CD4-positive, alpha-beta T cell treated with Interleukin-15 for 4 hours (primary cell): ENCODE measurements at places on chromosomes 3 and 15.

DNA sequence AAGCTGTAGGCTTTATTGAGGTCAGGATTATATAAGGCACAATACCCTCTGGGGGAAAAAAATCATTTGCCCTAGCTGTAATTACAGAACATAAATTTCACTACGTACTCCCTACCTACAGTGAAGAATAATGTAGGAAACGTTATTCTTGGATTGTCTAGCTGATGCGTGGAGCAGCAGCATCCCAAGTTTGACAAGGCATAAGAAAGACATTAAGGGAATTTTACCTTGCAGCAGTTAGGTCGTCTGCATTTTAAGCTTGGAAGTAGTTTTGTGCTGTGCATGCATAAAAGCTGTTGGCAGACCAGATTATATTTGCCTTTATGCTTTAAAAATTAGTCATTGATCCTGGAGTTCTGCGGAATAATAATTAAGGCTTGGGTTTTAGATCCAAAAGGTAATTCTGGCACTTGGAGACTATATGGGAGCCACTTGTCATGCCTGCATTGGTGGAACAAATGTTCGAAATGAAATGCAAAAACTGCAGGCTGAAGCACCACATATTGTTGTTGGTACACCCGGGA lies 2.2 kb downstream of the EIF4A2 start:
- no peak for DNase-seq

DNA sequence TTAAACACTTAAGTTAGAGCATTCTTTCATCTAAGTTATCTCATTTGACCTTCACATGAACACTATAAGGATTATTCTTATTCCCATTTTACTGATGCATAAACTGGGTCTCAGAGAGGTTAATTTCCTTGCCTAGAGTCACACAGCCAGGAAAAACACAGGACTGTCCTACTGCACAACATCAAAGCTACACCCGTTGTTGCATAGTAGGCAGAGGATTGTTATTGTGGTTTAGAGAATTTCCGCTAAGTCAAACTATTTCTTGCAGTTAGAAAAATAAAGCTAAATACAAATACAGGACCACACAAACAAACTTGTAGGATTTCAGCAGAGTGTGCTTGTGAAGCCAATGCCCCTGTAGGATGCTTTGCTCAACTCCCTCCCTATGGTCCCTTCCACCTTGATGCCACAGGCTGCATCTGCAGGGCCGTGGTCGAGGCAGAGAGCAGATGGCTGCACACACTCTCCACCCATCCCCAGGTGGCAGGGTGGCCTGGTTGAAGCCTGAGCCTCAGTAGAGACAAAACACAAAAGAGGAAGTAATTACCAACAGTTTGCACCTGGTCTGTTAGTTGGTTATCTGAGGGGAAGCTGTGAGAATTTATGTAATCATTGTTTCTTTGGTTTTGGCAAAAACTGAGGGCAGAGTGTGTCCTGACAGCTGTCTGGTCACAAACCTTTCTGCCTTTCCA lies 41.1 kb upstream of the SKOR1 start:
- DNase-seq: peak; percentile 1

- DNase-seq: no peak
Observed at GRCh38 chr3:112685956-112686799, 45.2 kb upstream of the CCDC80 start.

DNA sequence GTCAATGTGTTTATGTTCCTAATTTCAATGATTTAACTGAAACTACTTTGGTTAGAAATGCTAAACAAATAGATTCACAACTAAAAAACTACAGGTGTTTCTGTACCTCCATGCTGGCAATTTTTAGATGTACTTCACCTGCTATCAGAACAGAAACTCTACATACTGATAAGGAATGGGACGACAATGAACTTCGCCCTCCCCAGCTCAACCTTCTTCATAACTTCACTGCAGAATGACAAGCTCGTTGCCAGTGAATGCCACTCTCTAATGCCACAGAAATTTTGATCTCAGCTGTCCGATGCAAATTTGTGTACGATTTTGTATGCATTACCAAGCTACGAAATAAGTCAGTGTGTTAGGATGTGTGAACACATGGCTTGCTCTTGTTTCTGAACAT lies 133.4 kb downstream of the FOXP1 start:
- DNase-seq: no peak

GRCh38 chr3:160376681-160377080 lies 22.3 kb downstream of the IFT80 start:
- DNase-seq: no peak

DNA sequence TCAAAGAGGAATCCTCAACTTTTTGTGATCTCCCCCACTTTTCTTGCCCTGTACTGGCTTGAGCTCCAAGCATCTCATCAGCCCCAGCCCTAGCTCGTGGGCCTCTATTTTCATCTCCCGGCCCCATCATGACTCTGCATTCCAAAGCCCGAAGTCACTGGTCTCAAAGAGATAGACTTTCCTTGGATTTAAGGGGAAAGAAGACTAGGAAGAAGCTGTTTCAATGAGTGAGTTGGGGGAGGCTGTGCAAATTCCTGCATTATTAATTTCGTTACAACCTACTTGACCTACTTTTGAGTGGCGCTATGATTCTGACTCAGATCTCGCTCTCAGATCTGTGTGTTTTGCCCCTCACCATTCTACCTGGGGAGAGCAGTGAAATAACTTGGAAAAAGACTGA lies 266.6 kb upstream of the TBL1XR1 start:
- DNase-seq: no peak

DNA sequence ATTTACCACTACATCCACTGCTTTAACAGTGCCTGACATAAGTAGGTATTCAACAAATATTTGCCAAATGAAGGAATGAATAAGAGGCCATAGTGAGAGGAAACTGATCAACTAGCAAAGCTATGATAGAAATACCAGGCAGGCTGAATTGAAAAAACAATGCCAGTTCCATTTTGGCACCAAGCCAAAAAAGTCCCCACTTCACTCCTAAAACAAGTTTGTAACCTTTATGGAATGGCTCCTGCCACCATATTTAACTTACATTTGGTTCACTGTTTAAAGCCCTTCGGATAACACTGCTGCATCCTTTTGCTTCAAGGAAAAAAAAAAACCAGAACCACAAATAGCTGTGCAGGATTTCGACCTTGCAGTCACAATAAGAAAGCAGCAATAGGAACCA lies 166.1 kb downstream of the FRMD5 start:
- no peak for DNase-seq

- DNase-seq: peak; percentile 52
Observed at GRCh38 chr15:98881526-98882520, 125.8 kb downstream of the PGPEP1L start.

DNA sequence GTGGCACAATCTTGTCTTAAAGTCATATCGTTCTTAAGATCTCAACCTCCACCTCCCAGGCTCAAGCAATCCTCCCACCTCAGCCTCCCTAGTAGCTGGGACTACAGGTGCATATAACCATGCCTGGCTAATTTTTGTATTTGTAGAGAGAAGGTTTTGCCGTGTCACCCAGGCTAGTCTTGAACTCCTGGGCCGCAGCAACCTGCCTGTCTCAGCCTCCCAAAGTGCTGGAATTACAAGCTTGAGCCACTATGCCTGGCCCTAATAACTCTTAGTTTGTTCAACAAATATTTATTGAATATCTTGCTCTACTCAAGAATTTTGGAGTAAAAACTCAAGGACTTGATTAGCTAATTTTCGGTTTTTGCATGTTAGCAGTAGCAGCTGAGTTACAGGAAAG lies 19.4 kb upstream of the EDEM1 start:
- no peak for DNase-seq

- DNase-seq: no peak
Observed at GRCh38 chr3:40713795-40714194, 189.0 kb downstream of the ZNF621 start.

- DNase-seq: no peak
Observed at GRCh38 chr15:25249236-25250010, 189.4 kb downstream of the UBE3A start.

DNA sequence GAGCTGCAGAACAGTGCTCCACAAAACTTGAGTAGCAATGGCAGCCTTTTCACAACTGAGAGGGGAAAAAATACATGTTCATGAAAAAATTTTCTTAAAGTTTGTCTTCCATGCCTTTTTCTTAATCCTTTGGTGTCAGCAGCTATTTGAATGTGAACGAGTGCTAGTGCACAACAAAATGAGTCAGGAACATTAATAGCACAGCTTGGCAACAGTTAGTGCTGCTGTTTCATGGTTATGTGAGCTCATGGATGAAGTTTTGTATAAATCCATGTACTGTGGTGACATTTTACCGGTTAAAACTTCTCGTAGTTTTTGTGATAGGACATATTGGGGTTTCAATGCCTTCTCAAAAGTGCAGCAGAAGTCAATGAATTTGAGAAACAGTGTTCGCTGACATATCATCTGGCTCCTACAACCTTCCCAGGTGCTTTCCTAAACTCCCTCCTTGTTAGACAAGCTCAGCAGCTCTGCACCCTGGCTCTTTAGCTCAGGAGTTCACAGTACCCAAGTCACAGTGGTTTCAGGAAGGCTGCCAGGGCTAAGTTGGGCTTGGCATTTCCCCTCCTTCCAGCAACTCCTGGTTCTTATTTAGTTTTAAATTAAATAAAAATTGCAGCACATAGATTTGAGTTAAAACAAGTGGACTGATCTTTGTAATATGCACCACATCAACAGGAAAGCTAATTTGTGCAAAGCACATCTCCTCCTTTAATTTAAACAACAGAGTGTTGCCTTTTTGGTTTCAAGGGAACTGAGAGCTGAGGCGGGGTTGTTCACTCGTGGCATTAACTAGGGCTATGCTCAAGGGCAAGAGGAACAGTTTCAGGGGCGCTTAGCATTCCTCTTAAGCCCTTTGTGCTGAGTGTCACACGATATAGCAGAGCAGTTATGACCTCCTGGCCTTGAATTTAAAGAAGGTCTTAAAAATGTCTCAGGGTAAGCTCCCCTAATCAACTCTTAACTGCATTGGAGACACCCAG lies 362.8 kb downstream of the CHST2 start:
- no peak for DNase-seq

GRCh38 chr15:40909662-40910630 lies 15.7 kb downstream of the VPS18 start:
- DNase-seq: no peak

GRCh38 chr15:39300451-39301153 lies 280.3 kb upstream of the THBS1 start:
- no peak for DNase-seq

DNA sequence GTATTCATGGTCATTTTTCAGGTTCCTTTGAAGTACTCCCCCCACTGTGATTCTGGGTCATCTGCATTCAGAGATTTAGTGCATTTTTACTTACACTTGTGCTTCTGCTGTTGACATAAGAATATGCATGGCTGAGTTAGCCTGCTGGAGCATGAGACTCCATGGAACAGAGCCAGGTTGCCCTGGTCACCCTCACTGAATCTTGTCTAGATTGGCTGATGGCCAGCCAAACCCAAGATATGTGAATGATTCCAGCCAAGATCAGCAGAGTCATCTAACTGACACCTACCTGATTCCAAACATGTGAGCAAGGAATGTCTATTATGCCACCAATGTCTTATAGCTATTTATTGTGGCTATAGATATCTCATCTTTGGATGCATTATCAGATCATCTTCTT lies 25.1 kb downstream of the DTWD1 start:
- DNase-seq: no peak

- DNase-seq: no peak
Observed at GRCh38 chr15:87123676-87124382, 1044.2 kb downstream of the AGBL1 start.

GRCh38 chr3:74614107-74614967 lies at the start of gene CNTN3:
Gene CNTN3, minus strand, starts transcription at chr3:74614659. Its CDS starts 93,547 bp downstream, at chr3:74521112.
- DNase-seq: no peak
